ENCODE measurements at places on chromosomes 2 and 18.

- DNase-seq: no peak
These were observed 79.6 kb upstream of the CTLA4 start for GRCh38 chr2:203787979-203788378.

GRCh38 chr2:121748202-121748601, 7.2 kb upstream of the TSN start:
- DNase-seq: no peak

DNA sequence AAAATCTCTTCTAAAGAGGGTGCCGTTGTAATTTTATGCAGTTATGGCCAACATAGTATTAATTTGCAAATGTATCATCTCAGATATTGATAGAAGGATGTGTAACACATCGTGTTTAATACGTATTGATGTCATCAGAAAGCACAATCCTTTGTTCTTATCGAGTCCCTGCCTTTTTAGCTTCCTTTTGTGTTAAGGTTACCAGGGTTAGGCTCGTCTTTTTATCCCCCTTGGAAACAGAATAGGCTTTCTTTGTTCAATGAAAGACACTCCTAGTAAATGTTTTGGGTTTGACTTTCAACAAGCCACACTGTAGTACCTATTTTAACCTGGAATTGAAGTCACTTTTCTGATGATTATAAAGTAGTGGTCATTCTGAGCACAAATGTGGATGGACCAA, 136.2 kb downstream of the WDR7 start:
- no peak for DNase-seq

GRCh38 chr2:169018390-169018789, 12.7 kb downstream of the ABCB11 start:
- no peak for DNase-seq

- DNase-seq: no peak
These were observed 164.5 kb upstream of the MC4R start for GRCh38 chr18:60537074-60537473.

DNA sequence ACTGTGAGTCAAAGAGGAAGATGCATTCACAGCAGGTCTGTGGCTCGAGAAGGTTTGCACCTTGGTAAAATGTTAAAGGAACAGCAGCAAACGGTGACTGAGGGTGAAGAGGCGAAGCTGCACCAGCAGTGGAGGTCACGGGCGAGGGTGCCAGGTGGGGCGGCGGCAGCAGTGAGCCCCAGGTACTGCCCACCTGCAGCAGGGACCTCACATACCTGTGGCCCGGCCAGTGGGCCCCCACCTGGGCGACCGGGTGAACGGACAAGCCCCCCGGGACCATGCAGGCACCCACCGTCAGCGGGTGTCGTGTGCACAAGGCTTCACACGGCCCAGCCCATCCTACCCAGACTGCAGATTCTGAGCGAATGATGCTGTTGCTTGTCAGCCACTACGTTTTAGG, 23.6 kb upstream of the KCNG2 start:
- DNase-seq: no peak

- no peak for DNase-seq
These were observed 5.3 kb downstream of the GLI2 start for GRCh38 chr2:120740765-120741524.

DNA sequence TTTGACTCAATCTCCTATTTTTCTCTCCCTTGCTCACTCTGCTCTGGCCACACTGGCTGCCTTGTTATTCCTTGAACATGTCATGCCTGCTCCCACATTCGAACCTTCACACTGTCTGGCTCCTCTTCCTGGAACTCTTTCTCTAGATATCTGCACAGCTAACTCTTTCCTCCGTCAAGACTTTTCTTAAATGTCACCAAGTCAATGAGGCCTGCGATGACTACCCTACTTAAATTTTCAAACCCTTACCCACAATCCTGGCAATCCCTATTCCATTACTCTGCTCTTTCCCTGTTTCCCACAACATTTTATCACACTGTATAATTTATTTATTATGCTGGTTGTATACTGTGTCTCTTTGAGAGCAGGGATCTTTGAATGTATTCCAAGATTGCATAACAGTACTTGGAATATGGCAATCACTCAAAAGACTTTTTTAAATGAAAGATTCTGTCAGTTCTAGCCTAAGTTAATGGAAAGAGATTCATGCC, 206.2 kb downstream of the SRBD1 start:
- no peak for DNase-seq

GRCh38 chr2:121803503-121803902, 48.1 kb downstream of the TSN start:
- DNase-seq: no peak

- no peak for DNase-seq
These were observed 35.9 kb upstream of the SLC14A1 start for GRCh38 chr18:45688113-45688512.

- no peak for DNase-seq
These were observed 134.6 kb downstream of the UXS1 start for GRCh38 chr2:106059416-106060065.

GRCh38 chr2:160892204-160892603, 268.0 kb upstream of the TANK start:
- no peak for DNase-seq

DNA sequence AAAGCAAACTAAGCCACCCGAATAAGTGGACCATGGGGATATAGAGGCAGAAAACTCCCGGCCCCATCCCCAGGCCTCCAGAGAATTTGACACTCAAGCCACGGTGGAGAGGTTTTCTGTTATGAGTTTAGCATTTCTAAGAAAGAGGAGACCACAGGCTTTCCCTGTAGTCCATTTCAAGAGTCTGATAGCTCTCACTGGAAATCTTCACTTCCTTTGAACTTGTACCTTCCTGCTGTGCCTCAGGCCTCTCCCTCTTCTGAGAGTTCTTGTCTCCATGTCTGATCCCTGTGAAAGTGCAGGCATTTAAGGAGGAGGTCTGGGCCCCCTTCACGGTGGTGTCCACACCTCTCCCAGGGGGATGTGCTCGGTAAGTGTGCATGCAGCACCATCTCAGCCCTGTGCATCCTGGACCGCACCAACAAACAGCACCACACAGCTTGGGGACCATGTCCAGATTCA, 113.7 kb downstream of the BCL2 start:
- no peak for DNase-seq

- DNase-seq: no peak
These were observed 52.5 kb downstream of the SETBP1 start for GRCh38 chr18:44733069-44733753.

- no peak for DNase-seq
These were observed 142.2 kb downstream of the EPHA4 start for GRCh38 chr2:221429741-221430491.

- no peak for DNase-seq
These were observed 556.7 kb downstream of the CMPK2 start for GRCh38 chr2:6308986-6309385.

DNA sequence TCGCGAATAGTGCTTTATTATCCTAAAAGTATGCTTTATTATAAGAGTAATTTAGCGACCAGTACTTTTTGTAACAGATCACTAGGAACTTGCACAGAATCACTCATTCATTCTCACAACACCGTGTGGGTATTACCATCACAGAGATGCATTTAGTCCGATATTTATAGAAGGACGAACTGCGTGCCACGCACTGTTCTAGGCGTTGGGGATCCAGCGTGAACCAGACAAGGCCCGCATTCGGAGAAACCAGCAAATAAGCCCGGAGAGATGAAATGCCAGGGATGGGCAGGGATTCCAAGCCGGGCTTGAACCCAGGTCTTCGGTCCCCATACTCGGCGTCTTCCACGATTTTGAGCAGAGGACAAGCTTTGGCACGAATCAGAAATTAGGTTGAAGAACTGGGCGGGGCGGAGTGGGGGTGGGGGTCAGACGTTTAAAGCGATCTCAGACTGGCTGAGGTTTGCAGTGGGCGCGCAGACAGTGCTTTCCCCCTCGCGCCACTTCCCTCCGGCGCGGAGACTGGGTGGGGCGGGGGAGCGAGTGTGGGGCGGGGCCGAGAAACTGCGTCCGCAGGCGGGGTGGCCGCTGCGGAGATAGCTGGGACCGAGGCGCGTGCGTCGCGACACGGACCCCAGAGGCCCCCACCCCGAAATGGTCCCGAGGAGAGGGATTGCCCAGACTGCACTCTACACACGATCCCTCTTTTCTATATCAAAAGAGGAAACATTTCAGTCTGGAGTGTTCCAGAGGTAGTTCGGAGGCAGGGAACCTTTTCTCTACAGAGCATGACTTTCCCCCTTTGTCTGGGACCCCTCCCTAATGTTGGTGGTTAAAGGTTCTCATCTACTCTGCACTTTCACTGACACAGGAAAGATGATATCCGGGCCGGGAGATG, 1.1 kb upstream of the CXCR4 start:
- peak; percentile 86 for DNase-seq

DNA sequence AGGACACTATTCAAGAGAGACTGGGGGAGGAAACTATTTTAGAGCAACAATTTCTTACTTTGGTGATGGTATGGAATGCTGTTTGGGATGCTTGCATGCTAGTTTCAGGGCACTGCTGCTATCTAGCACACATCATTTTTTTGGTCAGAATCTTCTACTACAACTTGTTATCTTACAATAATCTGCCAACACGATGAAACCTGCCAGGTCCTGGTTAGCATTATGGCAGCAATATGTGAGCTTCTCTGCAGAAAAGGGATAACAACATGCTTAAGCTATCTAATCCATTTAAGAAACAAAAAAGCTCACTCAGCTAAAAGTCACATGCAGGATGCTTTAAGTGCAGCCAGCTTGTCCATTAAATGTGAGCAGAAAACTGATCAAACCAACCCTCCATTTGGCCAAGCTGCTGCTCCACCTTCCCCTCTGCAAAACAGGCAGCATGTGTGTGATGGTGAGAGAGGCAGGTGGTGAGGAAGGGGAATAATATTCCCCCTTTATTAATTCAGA, 30.1 kb downstream of the GAREM2 start:
- DNase-seq: no peak

DNA sequence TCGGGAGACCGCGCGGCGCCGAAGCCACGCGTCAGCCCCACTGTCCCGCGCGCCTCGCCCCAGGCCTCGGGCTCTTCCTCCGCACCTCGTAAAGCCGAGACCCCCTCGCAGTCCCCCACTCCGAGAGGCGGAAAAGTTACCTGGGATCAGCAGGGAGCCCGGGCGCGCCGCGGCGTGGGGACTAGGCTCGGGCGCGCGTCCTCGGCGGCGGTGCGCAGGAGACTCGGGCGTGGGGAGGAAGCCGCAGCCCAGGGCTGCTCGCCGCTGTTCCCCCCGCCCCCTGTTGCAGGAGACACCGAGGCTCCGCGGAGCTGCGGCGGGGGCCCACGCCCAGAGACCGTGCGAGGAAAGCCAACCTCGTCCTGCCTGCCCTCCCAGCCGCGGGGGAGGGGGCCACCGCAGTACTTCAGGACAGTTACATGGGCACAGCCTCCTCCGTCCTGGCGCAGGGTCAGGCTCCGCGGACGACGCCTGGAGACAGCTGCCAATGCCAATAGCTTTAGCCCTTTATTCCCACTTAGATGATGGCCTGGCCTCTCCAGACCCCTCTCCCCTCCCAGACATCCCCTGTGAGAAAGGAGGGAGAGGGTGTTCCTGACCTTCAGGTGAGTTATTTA, at the start of gene EPB41L3:
EPB41L3 (minus strand) TSS at position 225 of the 617 bp plus-strand sequence. CDS start 54,814 bp downstream, outside the sequence.
- DNase-seq: no peak

GRCh38 chr2:32739664-32740063, 111.8 kb downstream of the TTC27 start:
- DNase-seq: no peak

GRCh38 chr18:4237664-4238041, 217.5 kb downstream of the DLGAP1 start:
- DNase-seq: no peak

GRCh38 chr18:79942786-79943607, 8.5 kb downstream of the SLC66A2 start:
- DNase-seq: no peak

GRCh38 chr2:155377266-155377680, 678.8 kb downstream of the KCNJ3 start:
- DNase-seq: no peak
